ENCODE measurements at places on chromosomes 1 and 21. TPM values are rescaled to one million over a fixed set of nuclear protein-coding genes. Genes with fewer than 3 reads are reported as not detected.

The TNFRSF4 gene
- total RNA-seq: 2.5 TPM

The RAD54L gene
- 1.8 TPM for total RNA-seq

The TRIM63 gene
- total RNA-seq: 0.18 TPM

The RAB3B gene
- total RNA-seq: 0.22 TPM

DNA sequence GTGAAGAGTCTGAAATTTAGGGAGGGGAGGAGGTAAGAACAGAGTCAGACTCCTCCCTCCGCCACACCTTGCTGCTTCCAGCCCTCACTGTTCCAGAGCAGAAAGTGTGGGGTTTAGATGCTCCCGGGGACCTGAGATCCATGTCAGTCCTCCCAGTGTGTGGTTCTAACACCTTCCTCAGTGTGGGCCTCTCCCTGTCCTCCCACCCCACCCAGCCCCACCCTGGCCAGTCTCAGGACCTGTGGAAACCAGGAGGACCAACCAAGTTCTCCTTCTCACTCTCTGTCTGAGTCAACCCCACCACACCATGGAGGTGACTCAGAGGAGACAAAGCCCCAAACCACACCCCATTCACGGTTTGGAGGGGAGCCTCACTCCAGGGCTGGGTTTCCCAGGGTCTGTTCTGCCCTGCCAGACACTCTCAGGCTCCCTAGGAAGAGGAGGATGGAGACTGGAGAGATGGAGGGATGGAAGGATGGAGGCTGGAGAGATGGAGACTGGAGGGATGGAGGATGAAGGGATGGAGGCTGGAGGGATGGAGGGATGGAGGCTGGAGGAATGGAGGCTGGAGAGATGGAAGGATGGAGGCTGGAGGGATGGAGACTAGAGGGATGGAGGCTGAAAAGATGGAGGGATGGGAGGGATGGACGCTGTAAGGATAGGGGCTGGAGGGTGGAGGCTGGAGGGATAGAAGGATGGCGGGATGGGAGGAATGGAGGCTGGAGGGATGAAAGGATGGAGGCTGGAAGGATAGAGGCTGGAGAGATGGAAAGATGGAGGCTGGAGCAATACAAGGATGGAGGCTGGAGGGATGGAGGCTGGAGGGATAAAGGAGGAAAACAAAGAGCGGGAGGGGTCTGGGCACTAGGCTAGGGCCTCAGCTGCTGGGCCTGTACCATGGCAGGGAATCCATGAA lies 100.9 kb upstream of the RUNX3 start:
- no peak for DNase-seq

GRCh38 chr1:7199077-7199779 lies 414.0 kb downstream of the CAMTA1 start:
- no peak for DNase-seq

DNA sequence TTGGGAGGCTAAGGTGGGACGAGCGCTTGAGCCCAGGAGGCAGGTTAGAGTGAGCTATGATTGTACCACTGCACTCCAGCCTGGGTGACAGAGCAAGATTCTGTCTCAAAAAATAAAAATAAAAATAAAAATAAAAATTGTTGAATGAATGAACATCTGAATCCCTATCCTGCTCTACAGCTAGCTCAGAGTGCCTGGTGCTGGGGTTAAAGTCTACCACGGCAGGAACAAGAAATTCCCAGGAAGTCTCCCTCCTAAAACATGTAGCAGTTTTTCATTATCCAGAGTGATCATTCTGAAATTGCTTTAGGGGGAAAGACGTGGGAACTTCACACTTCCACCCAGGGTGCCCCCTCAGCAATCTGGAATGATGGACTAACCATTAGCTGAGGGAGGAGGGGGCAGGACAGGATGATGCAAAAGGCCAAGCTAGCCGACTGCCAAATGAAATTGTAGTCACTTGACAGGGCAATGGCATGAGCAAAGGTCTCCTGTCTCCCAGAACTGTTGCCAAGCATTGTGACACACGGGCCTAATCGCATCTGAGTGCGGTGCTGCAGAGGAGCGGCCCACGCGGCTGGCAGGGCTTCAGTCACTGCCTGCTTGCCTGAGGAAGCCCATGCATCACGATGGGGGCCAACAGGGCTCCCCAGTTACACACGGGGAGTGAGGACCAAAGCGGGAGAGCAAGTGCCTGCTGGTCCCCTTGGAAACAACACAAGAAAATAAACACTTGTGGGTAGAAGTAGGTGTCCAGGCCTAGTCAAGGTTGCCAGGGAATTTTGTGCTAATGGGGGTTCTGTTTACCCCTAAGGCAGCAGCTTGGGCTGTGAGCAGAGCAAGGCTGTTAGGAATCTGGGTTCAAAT lies 85.7 kb downstream of the NENF start:
- no peak for DNase-seq

GRCh38 chr1:85240643-85241042 lies 18.8 kb downstream of the C1orf52 start:
- DNase-seq: no peak

DNA sequence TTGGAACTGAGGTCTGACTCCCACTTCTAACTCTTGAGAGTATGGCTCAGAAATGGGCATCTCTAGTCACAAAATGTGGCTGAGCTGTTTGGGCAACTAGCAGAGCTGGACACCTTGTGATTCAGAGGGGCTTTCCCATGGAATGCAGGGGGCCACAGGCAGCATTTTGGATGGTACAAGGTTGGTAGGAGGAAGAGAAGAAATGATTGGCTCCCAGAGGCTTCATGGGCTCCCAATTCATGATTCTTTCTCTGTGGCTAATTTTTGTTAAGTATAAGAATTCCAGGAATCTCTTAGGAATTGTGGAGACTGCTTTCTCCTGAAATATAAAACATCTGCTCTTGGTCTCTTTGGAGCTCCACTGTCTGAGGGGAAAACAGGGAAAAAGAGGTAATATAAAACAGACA lies 49.7 kb downstream of the PBX1 start:
- no peak for DNase-seq

GRCh38 chr1:226486161-226486560 lies 62.4 kb upstream of the STUM start:
- DNase-seq: no peak

DNA sequence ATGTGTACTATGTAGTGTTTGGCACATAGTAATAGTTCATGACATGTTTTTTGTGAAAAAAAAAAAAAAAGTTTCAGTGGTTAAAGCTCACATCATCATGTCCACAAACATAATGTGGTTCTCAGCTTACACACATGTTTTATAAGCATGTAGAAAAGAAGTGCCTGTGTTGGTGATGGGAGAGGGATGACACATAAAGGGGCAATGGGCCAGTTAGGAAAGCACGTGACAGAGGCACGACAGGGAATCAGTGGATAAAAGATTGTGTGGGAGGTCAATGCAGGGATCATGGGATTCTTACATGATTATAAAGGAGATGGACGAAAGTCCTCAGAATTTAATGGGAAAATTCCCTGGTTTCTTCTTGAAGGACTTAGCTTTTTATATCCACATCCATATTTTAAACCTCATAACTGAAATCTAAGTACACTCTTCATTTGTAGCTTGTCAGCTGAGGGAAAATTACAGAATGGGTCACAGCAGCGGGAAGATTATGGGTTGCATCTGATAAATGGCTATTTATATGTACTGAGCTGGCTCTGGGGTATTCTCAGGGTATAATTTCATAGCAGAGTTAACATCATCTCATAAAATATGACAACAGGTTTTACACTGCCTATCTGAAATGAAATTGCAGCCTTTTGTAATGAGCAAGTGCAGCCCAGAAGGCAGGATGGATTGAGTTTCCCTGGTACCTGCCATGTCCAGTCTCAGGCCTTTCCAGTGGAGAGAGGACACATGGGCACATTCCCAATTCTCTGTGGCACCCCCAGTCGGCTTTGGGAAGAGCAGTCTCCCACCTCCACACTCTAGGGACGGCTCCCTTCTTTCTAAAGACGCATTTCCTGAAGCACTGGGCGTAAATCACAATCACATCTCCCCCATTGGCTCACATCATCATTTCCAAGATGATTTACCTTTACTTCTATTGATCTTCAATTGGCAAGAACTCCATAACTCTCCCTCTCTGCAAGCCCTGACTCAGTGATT lies 42.3 kb upstream of the NHLH2 start:
- no peak for DNase-seq

- DNase-seq: peak; percentile 77
Measured at GRCh38 chr1:41382480-41383090, 21.4 kb downstream of the FOXO6 start.
